Activated CD8-positive, alpha-beta memory T cell treated with anti-CD3 and anti-CD28 coated beads for 24 hours (primary cell): ENCODE measurements at places on chromosomes 1 and 21.

DNA sequence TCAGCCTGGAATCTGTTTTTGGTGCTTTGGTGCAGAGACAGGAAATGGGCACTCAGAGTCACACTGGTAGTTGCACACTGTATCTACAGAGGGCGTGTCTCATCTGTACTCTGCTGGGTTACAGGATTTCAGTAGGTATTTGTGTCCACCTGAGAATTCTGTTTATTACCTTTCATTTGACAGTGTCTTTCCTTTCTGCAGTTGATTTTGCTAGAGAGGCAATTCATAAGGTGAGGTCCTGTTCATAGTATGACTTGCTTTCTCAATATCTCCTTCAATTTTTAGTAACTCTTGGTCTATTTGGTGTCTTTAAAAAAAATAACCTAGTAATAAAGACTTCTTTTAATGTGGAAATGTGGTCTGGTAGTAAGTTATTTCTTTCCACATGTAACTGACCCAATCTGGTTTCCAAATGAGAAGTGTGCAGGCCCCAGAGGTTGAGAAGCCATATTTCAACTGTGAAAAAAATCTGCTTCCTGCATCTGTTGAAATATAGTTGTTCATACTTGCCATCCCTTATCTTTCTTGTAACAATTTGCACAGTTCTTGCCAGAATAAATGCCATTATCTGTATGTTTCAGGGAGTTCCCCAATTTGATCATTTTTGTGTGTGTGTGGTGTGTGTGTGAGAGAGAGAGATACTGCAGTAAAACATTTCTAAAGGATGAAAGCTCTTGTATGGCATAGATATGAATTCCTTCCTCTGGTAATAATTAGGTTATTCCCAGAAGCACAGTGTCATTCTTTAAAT lies 78.4 kb upstream of the DNAJC6 start:
- no peak for DNase-seq

- no peak for DNase-seq
Observed at GRCh38 chr21:33401630-33401992, 1.6 kb upstream of the IFNGR2 start.

GRCh38 chr1:211588711-211589110 lies 9.8 kb upstream of the SLC30A1 start:
- DNase-seq: no peak

- no peak for DNase-seq
Observed at GRCh38 chr1:29269382-29269781, 33.1 kb downstream of the PTPRU start.

DNA sequence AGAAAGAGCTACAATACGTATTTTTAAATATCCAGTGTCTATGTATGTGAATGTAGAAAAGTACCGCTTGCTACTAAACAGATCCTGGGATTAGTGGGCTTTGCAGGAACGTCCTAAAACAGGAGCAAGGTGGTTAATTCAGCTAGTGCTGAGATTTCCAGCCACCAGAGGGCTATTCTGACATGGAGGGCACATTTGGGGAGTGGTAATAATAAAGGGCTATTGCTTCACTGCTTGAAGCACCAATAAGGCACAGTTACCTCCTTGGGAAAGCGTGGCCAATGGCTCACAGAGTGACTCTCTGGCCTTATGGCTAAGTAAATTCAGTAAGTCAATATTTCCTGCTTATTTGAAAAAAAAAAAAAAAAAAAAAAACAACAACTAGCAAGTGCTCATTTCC lies 152.4 kb downstream of the GABPA start:
- no peak for DNase-seq
